ENCODE measurements at places on chromosomes 6 and 20.

- DNase-seq, result no peak
Observed at GRCh38 chr6:108638993-108639392, 78.3 kb downstream of the FOXO3 start.

GRCh38 chr6:83985308-83985713 is 48.3 kb upstream of the MRAP2 start:
- DNase-seq, result no peak

- no peak for DNase-seq
Observed at GRCh38 chr20:4490606-4491280, 231.0 kb upstream of the PRND start.

GRCh38 chr6:150028799-150029198 is 3.5 kb upstream of the RAET1L start:
- no peak for DNase-seq

GRCh38 chr20:59452856-59453255 is 151.5 kb upstream of the PHACTR3 start:
- no peak for DNase-seq

DNA sequence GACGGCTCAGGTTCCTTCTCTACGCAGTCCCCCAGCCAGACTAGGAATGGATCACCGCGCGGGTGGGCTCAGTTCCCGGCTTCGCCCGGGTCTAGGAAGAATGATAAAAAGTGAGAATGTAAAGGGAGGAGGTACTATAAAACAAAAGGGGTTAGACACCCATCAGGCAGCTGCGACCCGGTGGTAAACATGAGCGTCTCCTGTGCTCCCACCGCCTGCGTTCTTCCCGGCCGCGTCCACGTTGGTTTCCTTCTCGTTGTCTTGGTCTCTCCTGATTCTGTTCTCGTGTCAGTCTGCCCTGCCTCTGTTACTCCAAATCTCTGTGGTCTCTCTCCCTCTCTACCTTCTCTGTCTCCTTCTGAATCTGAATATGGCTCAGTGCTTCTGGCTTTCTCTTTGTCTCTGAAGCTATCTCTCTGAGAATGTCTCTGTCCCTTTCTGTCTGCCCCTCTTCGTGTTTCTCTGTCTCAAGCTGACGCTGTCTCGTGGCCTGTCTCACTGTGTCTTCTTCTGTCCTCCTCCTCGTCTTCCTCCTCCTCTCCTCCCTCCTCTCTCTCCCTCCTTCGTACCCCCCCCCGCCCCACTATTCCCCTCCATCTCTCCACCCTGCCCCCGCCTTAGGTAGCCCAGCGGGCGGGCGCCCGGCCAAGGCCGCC is 41.6 kb upstream of the FOXP4 start:
- DNase-seq, result no peak

- no peak for DNase-seq
Observed at GRCh38 chr20:14959506-14960475, 622.4 kb upstream of the FLRT3 start.

GRCh38 chr6:158567871-158568401 is 8.0 kb downstream of the TMEM181 start:
- DNase-seq, result no peak

- peak; percentile 80 for DNase-seq
Observed at GRCh38 chr6:26520850-26521599, 17.1 kb upstream of the HMGN4 start.

GRCh38 chr6:121398127-121398526 is 37.3 kb upstream of the GJA1 start:
- no peak for DNase-seq

DNA sequence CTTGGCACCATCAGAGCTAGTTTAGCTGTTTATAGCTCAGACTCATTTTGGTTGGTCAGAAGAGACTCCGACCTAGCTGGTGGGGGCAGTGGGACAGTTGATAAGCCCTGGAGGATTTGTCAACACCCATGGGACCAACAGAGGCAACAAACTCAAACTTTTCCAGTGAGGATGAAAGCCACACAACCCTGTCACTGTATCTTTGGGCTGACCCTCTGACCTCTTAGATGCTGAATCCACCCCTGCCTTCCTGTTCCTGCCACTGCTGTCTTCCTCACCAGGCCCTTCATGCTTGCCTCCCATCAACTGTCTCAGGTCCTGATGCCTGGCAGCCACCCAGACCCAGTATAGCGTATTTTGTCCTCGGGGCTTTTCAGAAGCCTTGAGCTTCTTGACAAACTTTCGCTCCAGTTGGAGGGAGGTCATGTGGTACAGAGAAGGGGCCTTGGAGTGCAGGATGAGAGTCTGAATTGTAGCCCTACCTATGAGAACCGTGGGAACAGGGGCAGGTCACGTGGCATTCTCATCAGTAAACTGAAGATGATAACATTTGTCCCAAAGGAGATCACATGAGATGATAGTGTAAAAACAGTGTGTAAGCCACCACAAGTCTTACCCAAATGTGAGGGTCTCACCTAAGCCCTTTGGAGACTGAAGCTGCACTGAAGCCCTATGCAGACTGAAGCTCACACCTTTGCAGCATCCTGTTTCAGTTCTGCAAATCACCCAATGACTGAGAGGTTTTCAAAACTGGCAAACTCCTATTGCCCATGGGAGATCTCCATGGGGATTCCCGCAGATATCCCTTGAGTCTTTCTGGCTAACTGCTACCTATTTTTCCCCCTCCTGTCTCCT is 72.0 kb upstream of the F13A1 start:
- no peak for DNase-seq

DNA sequence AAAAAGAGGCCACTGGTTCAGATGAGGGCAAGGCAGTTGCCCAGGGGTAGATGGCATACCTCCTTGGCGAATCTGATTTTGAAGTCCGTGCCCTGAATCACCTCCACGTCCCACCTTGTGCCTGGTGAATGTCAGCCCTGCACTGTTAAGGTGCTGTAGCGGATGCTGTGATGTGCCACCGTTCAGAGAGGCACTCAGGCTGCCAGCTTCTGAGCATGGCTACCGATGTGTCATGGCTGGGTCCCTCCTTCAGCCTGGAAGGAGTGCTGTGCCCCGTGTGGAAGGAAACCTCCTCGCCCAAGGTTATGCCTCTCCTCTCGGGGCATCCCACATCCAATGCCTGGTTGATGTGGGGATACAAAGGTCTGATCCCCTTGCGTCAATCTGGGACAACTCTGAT is 43.6 kb downstream of the UST start:
- DNase-seq, result no peak

Data from activated effector memory CD4-positive, alpha-beta T cell treated with Interleukin-2 at 50 U/mL for 16 hours (primary cell).